Ureter (tissue), 1 donor: ENCODE measurements at places on chromosomes 3 and 15. TPM values are rescaled to one million over a fixed set of nuclear protein-coding genes. Genes with fewer than 3 reads are reported as not detected.

Gene CCK
- total RNA-seq: not detected

Gene SLC51B
- not detected for total RNA-seq

DNA sequence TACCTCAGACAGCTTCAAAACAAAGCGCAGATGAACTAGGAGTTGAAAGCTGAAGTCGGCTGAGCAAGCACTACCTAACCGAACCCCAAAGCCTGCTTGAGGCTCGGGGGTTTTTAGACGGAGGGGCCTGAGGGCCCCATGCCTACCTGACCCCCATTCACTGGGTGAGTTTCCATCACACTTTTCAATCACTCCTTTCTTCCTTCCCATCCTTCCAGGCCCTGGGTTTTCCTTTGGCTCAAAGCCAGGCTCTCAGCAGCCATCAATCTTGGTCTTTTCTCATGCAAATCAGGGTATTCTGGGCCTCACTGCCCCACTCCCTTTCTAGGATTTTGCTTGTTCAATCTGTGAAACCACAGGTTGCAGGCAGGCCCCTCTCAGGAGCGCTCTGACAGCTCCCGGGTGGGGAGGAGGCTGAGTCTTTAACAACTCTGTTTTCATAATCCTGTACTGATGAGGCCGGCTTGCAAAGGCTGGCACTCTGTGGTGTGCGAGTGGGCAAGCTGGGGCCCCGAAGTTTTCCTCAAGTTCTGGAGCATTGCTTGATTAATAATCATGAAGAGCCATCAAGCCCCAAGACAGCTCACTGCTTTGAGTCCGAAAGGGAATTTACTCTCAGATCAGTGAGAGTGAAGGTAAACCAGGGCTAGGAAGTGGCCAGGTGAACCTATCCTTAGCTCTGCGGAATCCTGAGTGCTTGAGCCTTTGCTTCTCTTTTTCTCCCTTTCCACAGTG, 97.6 kb downstream of the FRMD4B start:
- no peak for DNase-seq

GRCh38 chr3:195888981-195889869, 19.1 kb downstream of the TNK2 start:
- DNase-seq: no peak

Gene COL6A5
- not detected for total RNA-seq

GRCh38 chr15:76837474-76837873, 67.7 kb downstream of the SCAPER start:
- DNase-seq: no peak

Gene ADAMTS7
- total RNA-seq: 4.2 TPM
